ENCODE measurements at places on chromosomes 12 and 14.

DNA sequence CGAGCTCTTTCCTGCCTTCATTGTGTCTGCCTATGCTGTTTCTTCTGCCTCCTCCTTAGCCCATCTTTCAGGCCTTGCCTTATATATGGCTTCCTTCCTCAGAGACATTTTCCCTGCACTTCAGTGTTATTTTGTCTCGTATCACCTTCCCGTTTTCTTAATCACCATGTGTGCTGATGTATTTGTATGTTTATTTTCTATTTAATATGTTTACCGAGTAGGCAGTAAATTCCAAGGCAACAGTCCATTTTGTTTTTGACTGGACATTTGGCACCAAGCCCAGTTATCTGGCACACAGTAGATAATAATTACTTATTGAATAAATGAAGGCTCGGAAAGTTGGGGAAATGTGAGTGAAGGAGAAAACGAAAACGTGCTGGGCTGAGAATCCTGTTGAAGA, 4.6 kb upstream of the POU6F1 start:
- no peak for DNase-seq

DNA sequence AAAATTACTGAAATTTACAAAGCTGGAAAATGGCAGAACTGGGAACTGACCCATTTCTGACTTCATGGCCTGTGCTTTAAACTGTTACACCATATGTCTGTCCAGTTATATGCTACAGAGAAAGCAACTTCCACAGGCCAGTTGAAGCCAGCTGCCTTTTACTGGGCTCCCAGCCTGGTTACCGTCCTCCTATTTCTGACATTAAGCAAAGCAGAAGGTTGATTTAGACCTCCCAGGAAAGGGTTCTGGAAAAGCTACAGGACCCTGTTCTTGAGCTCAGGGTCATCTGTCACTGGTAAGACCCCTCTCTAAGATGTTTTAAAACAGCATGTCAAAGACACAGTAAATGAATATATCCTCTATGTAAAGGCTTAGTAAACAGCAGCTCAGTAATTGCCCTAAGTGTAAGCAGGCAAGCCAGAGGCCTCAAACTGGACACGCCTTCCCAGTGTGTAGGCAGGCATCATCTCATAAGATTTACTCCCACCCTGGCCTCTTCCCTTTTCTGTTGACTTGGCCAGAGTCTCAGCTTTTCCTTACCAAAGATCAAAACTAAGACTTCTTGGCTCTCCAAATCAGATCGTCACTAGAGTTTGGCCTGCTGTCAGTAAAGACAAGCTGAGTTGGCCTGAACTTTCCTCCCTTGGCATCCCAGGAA, 55.4 kb upstream of the RNU6-8 start:
- DNase-seq, result no peak

- no peak for DNase-seq
Measured at GRCh38 chr12:113196990-113197389, 11.5 kb downstream of the RITA1 start.

DNA sequence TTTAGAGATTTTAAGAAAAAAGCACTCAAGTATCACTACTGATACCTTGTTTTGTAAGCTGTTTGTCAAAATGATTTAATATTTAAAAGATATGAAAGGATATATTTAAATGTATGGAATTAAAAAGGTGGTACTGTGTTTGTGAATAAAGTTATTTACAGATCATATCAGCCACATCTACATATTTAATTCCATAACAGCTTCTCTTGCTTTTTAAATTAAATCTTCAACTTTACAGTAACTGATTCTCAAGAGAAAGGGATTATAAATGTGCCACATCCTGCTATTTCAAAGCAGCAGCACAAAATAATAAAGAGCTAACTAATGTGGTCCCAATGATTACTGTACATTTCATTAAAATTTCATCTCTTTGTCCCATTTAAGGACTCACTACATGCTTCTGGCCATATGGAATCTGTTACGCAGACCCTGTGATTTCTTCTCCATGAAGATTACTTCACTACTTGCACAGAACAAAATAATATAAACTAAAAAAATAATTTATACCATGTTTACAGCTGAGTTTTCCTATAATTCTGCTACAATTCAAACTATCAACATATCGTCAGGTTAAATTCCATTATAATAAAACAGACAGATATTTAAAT, 117.8 kb downstream of the MED13L start:
- no peak for DNase-seq

GRCh38 chr12:124428136-124428791, 133.4 kb downstream of the RFLNA start:
- DNase-seq, result no peak

DNA sequence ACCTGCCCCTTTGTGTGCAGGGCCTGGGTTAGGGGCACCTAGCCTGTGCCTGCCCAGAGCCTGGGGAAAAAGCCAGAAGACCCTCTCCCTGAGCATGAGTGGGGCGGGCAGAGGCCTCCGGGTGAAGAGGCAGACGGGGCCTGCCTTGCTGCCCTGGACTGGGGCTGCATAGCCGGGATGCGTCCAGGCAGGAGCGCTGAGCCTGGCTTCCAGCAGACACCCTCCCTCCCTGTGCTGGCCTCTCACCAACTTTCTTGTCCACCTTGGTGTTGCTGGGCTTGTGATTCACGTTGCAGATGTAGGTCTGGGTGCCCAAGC, 216.1 kb downstream of the TMEM121 start:
- DNase-seq, result no peak

- DNase-seq, result no peak
Measured at GRCh38 chr14:71591231-71591630, 341.0 kb upstream of the RGS6 start.

DNA sequence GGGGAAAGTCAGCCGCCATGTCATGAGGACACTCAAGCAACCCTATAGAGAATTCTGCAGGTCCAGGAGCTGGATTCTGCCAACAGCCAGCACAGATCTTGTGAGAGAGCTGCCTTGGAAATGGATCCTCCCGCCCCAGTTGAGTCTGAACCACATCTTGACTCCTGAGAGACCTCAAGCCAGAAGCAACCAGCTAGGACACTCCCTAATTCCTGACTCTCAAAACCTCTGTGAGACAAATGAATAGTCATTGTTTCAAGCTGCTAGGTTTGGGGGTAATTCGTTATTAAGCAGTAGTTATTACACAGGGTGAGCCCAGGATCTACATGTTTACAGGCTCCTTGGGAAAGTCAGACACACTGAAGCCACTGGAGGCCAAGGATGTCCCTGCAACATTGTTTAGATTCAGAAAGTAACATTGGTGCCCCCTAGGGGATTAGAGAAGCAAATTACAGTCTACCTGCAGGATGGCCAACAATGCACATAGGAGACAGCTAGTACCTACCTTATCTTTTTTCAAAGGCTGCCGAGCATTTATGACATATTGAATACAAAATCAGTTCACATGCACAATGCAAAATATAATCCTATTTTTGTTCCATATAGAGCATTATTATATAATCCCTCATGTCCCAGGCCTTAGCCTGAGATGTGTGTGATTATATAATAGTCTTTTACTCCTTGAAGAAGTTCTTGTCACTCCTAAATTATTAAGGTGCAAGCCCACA, 57.9 kb upstream of the FICD start:
- DNase-seq, result no peak

- no peak for DNase-seq
Measured at GRCh38 chr14:77681196-77682157, 26.3 kb downstream of the ALKBH1 start.
